HepG2 (cell line): ENCODE measurements at places on chromosomes 6 and 20. TPM values are rescaled to one million over a fixed set of nuclear protein-coding genes. Genes with fewer than 3 reads are reported as not detected.

DNA sequence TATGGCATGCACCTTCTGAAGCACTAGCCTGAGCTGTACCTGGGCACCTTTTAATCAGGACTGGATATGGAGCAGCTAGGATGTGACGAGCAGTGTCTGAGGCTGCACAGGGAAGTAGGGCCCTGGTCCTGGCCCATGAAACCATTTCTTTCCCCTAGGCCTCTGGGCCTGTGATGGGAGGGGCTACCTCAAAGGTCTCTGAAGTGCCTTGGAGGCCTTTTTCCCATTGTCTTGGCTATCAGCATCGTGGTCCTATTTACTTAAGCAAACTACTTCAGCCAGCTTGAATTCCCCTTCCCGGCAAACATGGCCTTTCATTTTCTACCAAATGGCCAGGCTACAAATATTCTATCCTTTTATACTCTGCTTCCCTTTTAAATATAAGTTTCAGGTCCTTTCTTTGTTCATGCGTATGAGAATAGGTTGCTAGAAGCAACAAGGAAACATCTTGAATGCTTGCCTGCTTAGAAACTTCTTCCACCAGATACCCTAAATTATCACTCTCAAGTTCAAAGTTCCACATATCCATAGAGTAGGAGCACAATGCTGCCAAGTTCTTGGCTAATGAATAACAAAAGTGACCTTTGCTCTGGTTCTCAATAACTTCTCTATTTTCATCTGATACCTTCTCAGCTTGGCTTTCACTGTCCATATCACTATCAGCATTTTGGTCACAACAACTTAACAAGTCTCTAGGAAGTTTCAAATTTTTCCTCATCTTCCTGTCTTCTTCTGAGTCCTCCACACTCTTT is 673.1 kb downstream of the HTR1B start:
- peak; percentile 62 for DNase-seq

DNA sequence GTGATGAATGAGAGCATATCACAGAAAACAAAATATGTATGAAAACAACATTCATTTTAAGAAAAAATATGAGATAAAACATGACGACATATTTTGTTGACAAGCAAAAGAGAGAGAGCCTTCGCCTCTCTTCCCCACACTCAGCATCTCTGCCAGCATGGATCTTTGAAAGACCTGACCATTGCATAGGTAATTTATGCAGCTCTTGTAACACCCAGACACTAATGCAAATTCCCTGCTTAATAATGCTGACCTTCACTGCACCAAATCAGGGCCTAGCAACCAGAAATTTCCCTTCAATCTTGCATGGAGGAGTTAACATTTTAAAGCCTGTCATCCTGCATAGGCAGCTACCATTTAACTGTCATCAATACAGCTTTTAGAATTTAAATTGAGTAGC is 50.0 kb upstream of the CNR1 start:
- no peak for DNase-seq

DNA sequence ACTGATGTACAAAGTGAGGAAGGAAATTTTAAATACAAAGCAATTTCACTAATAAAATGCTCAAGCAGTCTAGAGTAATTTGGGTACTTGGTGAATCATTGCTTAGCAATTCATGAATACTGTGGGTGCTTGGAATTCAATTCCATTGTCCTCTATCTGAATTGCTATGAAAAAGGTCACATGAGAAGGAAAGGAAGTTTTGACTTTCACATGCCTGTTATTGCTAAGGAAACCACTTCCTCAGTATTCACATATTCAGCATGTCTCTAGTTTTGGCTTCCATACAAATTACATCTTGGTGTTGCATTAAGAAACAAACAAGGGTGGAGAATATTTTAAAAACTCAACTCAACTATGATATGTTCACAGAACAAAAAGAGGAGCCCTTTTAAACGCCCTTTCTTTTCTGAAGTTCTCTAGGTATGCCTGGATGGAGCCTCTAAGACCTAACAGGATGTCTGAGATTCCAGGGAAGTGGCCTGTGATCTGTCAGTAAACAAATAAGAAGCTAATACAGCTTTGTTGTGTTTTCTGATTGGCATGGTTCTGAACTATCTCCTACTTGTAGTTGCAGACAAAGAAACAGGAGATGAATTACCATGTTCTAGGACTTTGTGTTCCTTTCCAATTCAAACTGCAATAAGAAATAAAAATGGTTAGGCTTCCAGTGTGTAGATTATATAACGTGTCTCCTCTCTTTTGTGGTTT is 190.4 kb downstream of the OGFRL1 start:
- no peak for DNase-seq

DNA sequence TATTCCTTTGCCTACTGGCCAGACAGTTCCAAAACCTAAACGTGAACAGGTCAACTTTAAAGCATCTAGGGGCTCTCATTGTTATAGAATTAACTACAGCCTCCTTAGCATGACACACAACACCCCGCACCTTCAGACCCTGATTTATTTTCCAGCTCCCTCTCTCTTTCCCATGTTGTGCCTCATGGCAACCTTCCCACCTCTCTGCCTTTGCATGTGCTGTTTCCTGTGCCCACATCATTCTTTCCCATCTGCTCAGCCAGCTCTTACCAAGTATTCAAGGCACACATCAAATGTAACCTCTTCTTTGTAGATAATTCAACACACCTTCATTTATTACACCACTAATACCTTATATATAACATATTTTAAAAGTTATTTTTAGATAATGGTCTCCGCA is 291.0 kb downstream of the COL12A1 start:
- no peak for DNase-seq

GRCh38 chr6:141117874-141118273 is 1014.9 kb upstream of the GJE1 start:
- no peak for DNase-seq

DNA sequence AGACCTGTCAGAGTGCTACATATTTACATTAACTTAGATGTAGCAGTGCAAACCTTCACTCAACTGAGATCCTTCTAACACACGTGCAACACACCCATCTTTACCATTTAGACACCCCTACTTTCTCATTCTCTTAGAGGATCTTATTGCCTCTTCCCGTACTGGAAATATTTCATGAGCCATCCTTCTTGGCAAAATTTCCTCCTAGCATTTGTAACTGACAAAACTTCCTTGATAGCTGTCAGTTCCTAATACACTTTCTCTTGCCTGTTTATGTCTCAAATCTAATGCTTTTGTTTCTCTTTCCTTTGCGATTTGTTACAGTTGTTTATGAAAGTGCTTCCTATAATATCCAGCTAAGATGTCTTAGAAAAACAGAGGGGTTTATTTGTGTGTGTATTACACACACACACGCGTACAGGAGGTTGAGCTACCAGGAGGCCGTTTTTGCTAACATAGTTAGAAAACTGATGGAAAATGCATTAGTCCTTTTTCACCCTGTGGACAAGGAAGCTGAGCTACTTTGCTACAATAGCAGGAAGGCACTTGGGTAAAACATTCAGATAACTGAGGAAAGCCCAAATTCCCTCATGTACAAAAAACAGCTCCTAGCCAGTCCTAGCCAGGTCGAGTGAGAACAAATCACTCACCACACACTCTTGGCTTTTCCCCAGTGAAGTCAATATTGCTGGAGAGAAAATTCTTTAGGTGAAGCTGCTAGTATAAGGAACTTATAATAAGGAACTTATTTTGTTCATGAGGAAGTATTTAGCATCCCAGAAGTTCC is 153.6 kb downstream of the NFATC2 start:
- no peak for DNase-seq

DNA sequence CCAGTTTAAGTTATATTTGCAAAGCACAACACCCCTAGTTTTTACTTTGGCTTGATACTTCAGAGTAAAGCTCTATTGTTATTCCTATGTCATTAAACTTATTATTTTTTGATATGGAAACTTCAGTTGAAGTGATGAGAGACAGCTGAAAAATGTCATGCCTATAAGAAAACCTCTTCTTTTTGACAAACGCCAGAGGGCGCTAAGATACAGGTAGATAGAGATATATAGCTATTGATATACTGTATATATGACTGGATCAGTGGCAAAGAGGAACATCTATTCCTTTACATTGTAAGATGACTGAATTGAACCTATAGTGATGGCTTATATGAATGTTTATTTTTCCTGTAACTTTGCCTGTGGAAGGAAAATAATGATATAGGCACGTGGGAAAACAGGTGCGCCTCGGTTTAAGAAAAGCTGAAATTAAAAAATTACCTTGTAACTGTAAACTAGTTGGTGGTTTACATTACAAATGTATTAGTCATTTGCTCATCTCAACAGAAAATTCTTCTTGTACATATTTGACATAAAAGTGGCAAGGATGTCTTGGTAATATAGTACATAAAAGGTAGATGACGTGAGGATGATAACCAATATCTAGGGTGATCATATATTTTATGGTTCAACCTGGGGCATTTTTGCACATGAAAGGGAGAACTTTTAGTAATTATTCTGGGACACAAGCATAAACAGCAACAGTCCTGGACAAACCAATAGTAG is 74.1 kb downstream of the LAMA4 start:
- peak; percentile 90 for DNase-seq

- no peak for DNase-seq
Measured at GRCh38 chr20:20201639-20202038, 149.3 kb downstream of the CFAP61 start.

GRCh38 chr20:17809362-17810061 is 109.7 kb downstream of the BANF2 start:
- no peak for DNase-seq

MCCD1 gene
- total RNA-seq = 0.15 and 0.36 TPM in 2 replicates

FAXC gene
- total RNA-seq = 0.11 and 0.35 TPM in 2 replicates
